ENCODE measurements at places on chromosomes 2 and 18. TPM values are rescaled to one million over a fixed set of nuclear protein-coding genes. Genes with fewer than 3 reads are reported as not detected.

The POMC gene
- total RNA-seq, result 6.0 TPM

GRCh38 chr18:58674159-58674558 is 2.9 kb downstream of the MALT1 start:
- no peaks in the 10 kb centered on the region for H3K4me1 ChIP-seq
- no peaks in the 10 kb centered on the region for H3K36me3 ChIP-seq
- no peak overlapping the region for H3K27ac ChIP-seq
- DNase-seq, result no peak
- no peak overlapping the region for H3K4me3 ChIP-seq

- H3K27me3 ChIP-seq, result peaks cover 3% of the 10 kb centered on the region
- H3K4me1 ChIP-seq, result no peaks in the 10 kb centered on the region
- no peaks in the 10 kb centered on the region for H3K36me3 ChIP-seq
- H3K4me3 ChIP-seq, result no peak overlapping the region
Measured at GRCh38 chr2:172710584-172711047, 25.0 kb upstream of the RAPGEF4 start.

DNA sequence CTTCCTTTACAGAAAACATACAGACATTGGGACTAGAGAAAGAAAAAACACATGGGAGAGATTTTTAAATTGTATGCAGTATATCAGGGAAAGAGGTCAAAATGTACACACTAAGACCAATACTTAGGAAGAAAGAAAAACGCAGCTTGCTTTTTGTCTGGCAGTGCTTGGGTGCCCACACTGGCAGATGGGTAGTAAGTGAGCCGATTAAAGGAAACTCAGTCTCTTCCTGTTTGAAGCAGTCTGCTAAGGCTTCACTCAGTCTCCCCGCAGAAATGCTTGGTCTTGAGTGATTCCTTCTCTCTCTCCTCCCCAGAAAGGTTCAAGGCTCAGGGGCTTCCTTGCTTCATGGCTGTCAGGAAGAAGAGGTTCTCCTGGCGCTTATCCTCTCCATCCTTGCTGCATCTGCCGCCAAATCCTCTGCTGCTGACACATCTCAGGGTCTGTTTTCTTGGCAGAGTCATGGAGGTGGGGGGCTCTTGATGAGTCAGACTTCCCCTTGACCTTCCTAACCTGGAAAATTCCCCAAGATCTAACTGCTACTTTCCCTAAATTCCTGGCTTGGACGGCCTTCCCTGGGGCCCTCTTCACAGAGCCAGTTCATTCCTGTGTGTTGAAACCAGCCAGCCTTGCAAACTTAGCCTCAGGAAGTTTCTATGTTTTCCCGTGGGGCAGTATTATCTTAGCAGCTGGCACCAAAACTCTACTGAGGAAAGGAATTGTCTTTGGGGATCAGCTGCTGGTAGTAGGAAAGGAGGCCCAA is 10.5 kb upstream of the TMSB10 start:
- peaks cover 10% of the 10 kb centered on the region for H3K4me1 ChIP-seq
- no peaks in the 10 kb centered on the region for H3K36me3 ChIP-seq
- no peak overlapping the region for H3K4me3 ChIP-seq
- no peak for DNase-seq
- peak overlapping the region; percentile 59 for H3K27ac ChIP-seq

DNA sequence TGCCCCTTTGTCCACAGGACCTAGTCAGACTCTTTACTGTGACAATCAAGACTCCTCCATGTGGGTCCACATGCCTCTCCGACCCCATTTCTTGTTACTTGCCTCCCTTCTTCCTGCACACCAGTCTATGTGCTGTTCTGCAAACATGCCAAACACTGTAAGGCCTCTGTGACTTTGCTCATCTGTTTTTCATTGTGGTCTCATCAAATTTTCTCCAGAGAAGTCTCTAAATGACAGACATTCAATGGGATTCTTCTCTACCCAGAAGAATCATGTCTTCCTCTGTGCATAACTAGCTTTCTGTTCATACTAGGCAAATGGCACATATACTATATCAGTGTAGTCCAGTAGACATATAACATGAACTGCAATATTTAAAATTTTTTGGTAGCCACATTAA is 43.0 kb upstream of the KCNE4 start:
- H3K4me3 ChIP-seq, result no peak overlapping the region
- DNase-seq, result no peak
- no peaks in the 10 kb centered on the region for H3K27me3 ChIP-seq
- peaks cover 9% of the 10 kb centered on the region for H3K4me1 ChIP-seq
- no peaks in the 10 kb centered on the region for H3K36me3 ChIP-seq
- no peak overlapping the region for H3K27ac ChIP-seq

All from hepatocyte (in vitro differentiated cells).